ENCODE measurements at places on chromosomes 1 and 21. TPM values are rescaled to one million over a fixed set of nuclear protein-coding genes. Genes with fewer than 3 reads are reported as not detected.

TENT5C gene
- total RNA-seq = 1.2 TPM

TSACC gene
- total RNA-seq = 0.77 TPM

SAMD11 gene
- total RNA-seq = 0.53 TPM

KIF14 gene
- 0.79 TPM for total RNA-seq

ITLN2 gene
- total RNA-seq = not detected

PGBD5 gene
- total RNA-seq = under 0.01 TPM

IL20 gene
- not detected for total RNA-seq

GRCh38 chr21:34882719-34883131 lies 166.4 kb downstream of the RUNX1 start:
- peak; percentile 39 for DNase-seq

GRCh38 chr1:226981838-226982237 lies 41.7 kb downstream of the COQ8A start:
- DNase-seq = no peak

GRCh38 chr1:83818916-83819315 lies 180.0 kb downstream of the TTLL7 start:
- peak; percentile 48 for DNase-seq

GRCh38 chr1:205676597-205676996 lies 3.7 kb downstream of the SLC45A3 start:
- DNase-seq = no peak

- no peak for DNase-seq
Measured at GRCh38 chr1:100834777-100835660, 59.6 kb downstream of the EXTL2 start.

GRCh38 chr1:3654549-3655281 lies 2.4 kb downstream of the TP73 start:
- DNase-seq = no peak

- no peak for DNase-seq
Measured at GRCh38 chr1:54609301-54609921, 13.9 kb downstream of the FAM151A start.

- DNase-seq = no peak
Measured at GRCh38 chr1:9125325-9125724, 3.6 kb downstream of the GPR157 start.

GRCh38 chr1:33147997-33148314 lies 33.9 kb downstream of the TRIM62 start:
- DNase-seq = peak; percentile 28

All from bronchial epithelial cell (primary cell).